NCI-H526 (cell line): ENCODE measurements at places on chromosomes 13 and 19.

- peak; percentile 88 for DNase-seq
These were observed at the start of gene ZNF780A for GRCh38 chr19:40090241-40091204. TSS of gene ZNF780A (minus strand) at chr19:40090943. CDS start at chr19:40084753, 6,190 bp downstream.

GRCh38 chr19:10639836-10640235 is 14.3 kb upstream of the ILF3 start:
- DNase-seq = no peak

- DNase-seq = no peak
These were observed 14.5 kb downstream of the CSNK1G2 start for GRCh38 chr19:1955171-1956121.

- DNase-seq = no peak
These were observed 158.7 kb upstream of the ZNF507 start for GRCh38 chr19:32186542-32187330.

GRCh38 chr19:57317503-57317902 is 2.8 kb upstream of the ZNF543 start:
- DNase-seq = no peak

- DNase-seq = no peak
These were observed 112.8 kb downstream of the DLEU7 start for GRCh38 chr13:50730496-50731351.

DNA sequence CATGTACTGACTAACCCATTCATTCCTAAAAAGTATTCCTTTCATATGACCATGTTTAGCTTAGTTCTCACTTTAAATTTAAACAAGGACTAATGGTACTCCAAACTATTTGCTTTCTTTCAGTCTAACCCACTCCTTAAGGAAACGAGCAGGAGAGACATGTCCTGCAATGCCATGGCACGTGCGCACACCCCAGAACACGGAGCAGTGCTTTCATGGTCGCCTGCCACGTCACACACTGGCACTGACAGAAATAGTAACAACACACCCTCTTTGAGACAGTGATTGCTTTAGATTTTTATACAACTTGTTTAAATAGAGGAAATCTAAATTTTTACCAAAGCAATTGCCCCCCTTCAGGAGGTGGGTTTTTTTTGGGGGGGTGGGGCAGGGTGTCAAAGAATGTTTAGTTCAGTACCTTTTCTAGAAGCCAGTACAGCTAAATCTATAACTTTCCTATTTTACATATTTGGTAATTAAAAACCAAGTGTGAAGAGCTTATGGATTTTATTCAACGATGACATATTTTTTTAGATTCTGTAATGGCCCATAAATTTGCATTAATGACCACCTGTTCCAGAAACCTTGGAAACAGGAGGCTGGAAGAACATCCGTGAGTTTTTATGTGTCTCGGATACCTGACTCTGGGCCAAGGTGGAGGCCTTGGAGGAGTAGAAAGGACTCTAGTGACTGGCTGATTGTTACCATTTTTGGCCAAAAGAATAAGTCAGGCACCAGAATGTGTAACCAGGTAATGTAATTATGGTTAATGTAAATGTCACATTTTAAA is 247.1 kb downstream of the DCT start:
- no peak for DNase-seq

DNA sequence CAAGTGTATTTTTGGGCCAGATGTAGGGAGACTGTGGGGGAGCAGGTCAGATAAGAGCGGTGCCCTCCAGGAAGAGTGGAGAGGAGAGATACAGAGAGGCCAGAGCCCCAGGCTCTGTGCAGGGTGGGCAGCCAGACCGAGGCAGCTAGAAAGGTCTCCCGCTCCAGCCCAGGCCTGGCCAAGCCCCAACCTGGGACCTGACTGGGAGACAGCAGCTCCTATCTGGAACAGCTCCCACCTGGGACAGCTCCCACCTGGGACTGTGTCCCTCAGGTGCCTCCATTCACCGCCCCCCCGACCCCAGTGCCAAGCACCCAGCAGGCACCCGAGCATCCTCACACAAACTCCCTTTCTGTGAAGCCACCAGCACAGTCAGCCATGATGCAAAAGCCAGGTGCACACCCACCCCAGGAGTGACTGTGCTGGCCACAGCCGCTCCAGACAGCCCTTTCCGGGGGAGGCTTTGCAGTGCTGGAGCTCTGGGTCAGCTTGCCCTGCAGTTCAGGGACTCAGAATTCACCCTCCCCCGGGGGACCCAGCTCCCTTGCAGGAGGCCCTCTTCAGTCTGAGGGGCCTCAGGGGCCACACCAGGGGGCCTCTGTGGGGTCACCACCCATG is 2.1 kb upstream of the GRTP1 start:
- DNase-seq = no peak

- no peak for DNase-seq
These were observed 79.8 kb downstream of the CHST8 start for GRCh38 chr19:33701565-33701964.

DNA sequence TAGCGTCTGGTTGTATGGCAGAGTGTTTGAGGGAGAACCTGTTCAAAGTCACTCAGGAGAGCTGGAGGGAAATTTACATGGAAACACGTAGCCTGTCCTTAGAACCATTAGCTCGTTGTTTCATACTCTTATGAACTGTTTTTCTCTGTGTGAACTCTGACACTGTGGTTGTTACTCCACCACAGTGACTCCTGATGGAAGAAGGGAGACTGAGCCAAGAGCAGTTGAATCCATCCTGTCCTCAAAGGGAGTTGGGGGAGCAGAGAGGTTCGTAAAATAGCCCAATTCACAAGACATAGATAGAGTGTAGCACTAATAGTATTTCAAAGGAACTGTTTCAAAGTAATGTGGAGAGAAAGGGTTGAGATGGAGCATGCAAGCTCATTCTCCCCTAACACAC is 964.8 kb downstream of the PCDH9 start:
- DNase-seq = no peak

DNA sequence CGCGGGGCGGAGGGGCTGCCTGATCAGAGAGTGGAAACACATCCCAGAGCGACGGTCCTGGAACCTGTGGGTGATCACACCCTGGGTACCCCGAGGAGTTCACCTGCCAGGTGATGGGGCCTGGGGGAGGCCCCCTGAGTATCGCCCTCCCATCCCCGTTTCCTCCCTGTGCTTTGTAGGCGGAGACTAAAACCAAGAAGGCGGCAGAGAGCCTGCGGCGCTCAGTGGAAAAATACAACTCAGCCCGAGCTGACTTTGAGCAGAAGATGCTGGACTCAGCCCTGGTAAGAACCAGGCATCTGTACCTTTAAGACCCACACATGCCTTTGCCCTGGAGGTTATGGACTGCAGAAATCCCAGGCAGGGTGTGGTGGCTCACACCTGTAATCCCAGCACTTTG is 19.3 kb downstream of the FCHO1 start:
- DNase-seq = no peak

DNA sequence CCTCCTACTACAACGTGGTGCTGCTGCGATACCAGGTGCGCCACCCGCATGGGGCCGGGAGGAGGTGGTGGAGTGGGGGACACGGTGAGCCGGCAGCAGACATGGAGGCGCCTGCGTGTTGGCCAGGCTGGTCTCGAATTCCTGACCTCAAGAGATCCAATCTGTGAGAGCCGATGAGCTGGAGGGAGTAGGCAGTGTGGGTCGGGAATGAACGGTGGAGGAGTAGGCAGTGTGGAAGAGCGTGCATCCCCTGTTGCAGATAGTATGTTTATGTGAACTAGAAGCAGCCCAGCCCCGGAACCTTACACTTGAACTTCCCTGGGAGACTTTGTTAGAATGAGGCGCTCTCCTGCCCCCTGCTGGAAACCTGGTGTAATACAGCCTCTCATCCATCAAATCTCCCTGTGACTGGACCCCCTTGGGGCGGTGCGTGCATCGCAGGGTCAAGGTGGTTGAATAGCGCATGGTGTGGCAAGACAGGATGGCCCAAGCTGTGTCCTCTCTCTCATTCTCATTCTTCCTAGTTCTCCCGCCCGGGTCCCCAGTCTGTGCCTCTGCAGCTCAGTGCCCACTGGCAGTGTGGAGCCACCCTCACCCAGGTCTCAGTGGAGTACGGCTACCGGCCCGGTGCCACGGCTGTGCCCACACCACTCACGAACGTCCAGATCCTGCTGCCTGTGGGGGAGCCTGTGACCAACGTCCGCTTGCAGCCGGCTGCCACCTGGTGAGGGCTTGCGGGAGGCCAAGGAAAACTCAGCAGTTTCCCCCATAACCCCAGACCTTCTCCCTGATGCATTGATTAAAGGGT is 10.5 kb upstream of the B3GNT3 start:
- peak; percentile 75 for DNase-seq

DNA sequence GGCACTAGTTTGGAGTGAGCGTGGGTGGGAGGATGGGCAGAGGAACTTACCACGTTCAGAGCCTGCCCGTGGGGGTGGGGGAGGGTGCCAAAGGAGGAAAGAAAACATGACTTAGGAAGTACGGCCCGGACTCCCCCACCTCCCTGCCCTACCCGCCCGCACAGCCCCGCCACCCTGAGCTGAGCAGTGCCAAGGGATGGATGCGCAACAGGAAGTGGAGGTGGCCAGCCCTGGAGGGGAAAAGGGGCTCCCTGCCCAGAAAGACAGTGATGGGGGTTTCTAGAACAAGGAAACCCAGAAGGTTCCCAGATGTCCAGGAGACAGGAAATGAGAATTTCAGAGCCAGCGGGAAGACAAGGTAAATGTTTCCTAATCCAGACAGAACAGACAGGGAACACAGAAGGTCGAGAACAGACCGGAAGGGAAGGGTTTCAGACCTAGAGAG is 6.3 kb downstream of the TEAD2 start:
- no peak for DNase-seq

GRCh38 chr13:80164462-80164861 is 176.5 kb downstream of the SPRY2 start:
- no peak for DNase-seq

DNA sequence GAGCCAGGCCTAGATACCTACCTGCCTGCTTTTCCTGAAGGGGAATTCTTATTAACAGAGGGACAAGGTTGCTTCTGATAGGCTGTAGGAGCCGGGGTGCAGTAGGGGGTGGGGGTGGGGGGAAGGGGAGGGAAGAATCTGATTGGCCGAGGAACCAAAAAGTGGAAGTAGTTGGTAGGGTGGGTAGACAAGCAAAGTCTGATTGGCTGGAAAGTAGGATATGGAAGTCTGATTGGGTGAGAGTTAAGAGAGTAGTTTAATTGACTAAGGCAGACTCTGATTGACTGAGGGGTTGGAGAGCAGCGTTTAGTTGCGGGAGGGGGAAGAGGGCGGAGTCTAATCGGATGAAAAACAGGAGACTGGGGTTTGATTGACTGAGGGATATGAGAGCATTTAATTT is 9.4 kb upstream of the CYP4F22 start:
- DNase-seq = no peak

DNA sequence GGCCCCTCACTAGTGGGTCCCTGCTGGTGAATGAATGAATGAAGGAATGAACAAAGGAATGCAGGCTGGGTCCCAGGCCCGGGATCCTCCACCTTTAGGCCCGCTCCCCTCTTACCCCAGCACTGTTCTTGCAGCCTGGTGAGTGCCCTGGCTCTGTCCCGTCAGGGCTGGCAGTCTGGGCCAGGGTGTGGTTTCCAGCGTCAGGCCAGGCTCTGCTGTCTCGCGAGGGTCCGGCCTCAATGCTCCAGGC is 317 bp downstream of the LYL1 start:
- no peak for DNase-seq

GRCh38 chr13:98797456-98797855 is 45.0 kb upstream of the SLC15A1 start:
- no peak for DNase-seq

DNA sequence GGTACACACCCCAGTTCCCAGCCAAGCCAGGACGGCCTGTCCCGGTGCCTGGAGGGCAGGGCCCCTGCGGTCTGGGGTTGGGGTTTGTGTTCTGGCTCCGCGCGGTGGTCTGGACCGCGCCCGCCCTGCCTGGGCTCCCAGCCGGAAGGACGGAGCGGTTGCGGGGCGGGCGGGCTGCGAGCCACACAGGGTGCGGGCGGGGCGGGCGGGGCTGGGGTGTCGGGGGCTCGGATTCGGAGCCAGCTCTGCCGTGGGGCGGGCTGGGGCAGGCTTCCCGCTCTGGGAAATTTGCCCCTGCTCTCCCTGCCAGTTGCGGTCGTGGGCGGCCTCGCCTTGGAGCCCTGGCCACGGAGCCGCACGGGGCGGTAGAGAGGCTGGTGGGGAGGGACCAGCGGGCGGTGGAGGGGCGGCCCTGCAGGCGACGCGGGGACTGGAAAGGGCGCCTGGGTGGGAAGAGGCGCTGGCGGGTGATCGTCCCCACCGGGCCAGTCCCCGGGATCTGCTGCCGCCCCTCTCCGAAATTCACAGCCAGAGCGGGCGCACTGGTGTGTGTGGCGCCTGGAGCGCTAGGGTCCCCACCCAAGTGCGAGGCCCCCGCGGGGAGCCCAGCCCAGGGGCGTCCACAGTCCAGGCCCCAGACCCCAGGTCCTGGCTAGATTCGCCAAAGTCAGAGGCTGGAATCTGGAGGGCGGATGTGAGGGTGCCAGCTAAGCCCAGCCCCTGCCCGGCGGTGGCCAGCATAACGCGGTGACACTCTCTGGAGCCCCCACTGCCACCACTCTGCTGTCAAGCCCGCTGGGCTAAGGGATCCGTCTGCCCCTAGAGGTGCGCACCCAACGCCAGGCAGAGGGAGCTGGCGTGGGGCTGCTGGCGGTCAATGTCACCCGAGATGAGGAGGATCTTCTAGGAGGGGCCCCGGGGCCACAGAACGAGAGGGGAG is 11.0 kb upstream of the ZNF492 start:
- DNase-seq = no peak

DNA sequence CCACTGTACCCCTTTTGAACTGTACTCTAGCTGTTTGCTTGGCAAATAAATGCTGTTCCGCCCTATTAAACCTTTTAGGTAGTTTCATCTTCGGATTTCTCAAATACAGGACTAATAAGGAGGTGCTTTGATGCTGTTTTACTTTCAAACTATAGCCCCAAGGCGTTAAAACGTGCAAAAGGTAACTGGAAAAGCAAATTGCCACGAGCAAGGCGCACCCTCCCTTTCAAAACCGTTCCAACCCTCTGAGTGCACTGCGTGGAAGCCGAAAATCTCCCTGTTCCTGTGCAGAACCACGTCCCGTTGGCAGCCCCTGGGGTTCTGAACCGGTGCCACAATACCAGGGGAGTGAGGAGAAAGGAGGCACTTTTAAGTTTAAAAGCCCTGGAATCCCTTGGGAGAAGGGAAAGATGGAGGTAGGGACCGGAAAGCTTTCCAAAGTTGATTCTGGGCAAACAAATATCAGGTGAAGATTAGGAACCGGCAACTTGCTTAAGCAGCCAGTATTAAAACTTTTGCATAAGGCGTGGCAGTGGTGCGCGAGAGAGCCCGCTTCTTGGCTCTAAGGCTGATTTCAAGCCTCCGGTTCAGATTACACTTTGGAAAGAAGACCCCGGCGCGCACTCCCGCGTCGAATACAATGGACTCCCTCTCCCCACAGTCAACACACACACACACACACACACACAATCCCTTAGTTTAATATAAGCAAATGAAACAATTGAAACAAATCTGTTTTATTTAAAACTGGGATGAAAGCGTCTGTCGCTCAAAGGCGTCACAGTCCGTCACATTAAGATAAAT is 9.5 kb downstream of the POU4F1 start:
- peak; percentile 72 for DNase-seq

- no peak for DNase-seq
These were observed 27.5 kb downstream of the UQCRFS1 start for GRCh38 chr19:29185427-29185826.

GRCh38 chr19:19628501-19629134 is 598 bp upstream of the LPAR2 start:
- DNase-seq = peak; percentile 74
